ENCODE measurements at places on chromosomes 1 and 21.

GRCh38 chr1:222926566-222926965 lies 111.7 kb downstream of the DISP1 start:
- peak; percentile 45 for DNase-seq

DNA sequence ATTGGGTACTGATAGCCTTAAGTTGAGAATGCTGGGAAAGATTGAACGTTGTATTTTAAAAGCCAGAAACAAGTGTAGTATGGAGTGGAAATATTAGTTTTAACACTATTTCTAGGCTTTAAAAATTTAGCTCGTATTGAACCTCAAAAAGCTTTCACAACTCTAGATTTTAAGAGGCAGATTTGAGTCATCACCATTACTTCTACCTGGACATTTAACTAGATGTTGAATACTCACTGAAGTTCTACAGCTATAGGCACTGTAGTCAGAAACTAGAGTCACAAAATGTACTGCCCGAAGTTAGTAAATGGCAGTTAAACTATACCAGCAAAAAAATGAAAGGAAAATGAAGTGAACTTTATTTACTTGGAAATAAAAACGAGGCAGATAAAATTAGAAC lies 96.5 kb downstream of the NEK7 start:
- no peak for DNase-seq

DNA sequence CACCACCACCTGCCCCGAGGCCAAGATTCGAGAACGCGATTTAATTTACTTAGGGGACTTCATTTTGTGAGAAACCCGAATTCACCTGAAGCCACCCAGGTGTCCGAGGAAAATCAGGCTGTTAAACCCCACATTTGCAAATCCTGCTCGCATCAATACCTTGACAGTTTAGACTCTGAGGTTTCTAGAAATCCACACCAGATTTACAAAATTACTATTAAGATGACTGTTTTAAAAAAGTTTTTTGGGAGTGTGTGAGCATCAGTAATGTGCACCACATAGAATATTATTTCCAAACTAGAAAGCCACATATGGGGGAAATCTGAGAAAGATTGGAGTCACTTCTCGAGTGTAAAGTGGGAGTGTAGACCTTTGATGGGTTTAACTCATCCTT lies 685 bp downstream of the RIMKLA start:
- DNase-seq, result no peak

DNA sequence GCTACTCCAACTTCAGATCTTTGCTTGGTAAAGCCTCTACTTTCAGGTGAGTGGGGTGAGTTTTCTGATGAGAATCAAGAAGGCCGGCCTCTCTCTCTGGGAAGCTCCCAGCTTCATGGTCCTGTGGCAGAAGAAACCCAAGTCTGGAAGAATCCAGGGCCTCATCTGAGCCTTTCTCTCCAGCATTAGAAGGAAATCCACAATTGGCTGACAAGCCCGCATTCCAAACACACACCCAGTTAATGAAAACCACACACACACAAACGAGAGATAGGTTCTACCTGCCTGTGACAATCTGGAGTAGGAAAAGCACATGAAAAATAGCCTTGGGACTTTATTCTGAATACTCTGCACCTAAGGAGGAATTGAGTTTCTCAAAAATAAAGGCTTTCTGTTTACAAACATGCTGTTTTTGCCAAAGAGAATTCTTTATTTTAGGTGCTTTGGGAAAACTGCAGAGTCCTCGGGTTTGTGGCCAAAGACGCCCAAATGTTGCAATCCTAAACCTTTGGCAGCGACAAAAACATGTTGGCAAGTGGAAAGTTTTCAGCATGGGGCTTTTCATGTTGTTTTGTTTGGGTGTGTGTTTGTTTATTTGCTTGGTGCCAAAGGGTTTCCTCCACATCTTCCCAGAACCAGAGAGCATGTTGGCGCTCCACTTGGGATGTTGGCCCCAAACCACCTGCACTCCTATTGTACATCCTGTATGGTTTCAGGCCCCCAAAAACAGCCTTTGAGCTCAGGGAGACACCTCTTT lies 216.2 kb downstream of the SETD4 start:
- DNase-seq, result no peak

DNA sequence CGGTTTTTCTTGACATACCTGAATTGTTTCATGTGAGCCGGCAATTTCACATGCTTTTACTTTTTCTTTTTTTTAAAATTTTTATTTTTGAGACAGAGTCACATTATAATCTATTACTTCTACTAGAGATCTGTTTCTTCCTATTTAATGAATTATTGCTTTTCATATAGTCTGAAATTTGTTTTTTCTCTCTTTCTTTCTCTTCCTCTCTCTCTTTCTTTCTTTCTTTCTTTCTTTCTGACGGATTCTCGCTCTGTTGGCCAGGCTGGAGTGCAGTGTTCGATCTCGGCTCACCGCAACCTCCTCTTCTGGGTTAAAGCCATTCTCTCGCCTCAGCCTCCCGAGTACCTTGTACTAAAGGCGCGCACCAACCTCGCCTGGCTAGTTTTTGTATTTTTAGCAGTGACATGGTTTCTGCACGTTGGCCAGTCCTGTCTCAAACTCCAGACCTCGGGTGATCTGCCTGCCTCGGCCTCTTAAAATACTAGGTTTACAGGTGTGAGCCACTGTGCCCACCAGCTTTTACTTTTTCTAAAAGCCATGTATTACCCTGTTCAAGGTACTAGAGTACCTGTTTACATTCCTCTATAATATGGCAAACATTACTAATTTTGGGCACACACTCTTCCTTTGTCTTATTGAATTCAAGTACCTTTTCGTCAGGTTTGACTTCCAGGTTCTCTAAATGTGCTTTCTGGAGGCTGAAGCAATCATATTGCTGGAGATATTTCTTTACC lies 86.5 kb upstream of the RHOU start:
- no peak for DNase-seq

DNA sequence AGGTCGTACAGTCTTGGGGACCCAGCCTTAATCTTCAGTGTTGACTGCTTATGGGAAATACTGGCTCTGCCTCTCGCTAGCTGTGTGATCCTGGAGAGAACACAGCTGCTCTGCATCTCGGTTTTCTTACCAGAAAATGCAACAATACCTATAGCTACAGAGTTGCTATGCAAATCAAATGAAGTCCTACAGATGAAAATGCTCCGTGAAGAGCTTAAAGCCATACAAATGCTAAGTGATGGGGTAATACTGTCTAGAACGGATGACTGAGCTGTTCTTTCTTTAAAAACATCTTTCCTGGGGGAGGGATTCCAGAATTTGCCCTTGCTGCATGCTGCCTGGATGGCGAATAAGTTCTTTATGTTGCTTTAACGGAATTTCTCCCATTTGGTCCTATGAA lies 132.0 kb downstream of the ZBTB18 start:
- DNase-seq, result no peak

- no peak for DNase-seq
Measured at GRCh38 chr21:39483917-39484316, 32.1 kb downstream of the SH3BGR start.

DNA sequence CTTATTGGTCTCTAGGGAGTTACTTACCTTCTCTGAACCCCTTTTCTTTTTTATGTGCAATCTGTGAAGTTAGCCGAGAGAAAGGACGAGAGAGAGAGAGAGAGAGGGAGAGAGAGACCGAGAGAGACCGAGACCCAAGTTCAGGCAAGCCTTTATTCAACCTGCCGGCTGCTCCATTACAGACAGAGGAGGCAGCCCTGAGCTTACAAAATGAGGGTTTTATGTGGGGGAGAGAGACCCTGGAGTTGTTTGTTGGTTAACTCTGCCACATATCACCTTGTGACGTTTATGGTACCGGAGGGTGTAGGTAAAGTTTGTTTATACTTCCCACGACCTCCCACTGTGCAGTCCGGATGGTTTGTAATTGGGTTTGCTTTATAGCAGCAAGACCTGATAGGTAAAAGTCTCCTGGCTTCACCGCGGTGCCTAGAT lies 1.5 kb upstream of the MCOLN3 start:
- no peak for DNase-seq

DNA sequence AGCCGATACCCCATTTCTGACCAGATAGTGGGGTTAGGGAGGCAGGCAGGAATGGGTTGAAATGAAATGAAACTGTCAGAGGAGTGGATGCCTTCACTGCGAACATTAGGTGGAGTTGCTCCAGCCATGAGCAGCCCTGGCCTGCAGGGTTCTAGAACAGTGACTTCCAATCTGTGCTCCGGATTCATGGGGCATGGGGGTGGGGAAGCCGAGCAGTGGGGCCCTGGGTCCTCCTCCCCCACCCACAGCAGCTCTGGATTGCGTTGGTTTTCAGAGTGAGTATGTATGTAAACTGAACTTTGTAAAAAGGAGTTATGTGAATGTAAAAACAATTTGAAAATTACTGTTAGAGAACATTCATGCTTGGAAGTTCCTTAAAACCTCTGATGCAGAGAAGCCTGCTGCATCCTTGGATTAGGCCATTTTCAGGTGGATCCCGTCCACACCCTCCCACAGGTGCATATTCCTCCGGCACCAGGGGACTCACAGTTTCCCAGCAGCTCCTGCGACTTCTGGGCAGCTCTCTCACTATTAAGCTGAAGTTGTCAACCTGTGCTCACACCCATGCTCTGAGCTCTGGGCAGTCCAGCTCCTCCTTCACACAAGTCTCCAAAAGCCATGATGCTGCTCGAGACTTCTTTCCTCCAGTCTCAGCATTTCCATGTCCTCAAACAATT lies 54.4 kb upstream of the EDN2 start:
- no peak for DNase-seq

DNA sequence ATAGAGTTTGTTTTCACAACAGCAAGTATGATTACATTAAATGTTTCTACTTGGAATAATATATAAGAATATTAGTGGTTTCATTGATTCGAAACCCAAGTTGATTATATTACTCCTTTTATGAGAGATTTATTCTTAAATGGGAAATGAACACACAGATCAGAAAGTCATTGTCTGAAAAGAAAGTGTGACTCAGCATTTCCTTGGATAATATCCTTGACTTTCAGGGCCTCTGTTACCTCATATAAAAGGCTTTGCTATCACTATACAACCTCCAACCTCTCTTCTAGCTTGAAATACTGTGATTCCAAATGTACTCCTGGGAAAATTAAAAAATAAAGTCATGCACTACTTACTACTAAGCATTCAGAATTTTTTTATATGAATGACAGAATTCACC lies 295.3 kb upstream of the LYPLAL1 start:
- no peak for DNase-seq

GRCh38 chr21:42151148-42151947 lies 67.6 kb upstream of the ABCG1 start:
- DNase-seq, result no peak

DNA sequence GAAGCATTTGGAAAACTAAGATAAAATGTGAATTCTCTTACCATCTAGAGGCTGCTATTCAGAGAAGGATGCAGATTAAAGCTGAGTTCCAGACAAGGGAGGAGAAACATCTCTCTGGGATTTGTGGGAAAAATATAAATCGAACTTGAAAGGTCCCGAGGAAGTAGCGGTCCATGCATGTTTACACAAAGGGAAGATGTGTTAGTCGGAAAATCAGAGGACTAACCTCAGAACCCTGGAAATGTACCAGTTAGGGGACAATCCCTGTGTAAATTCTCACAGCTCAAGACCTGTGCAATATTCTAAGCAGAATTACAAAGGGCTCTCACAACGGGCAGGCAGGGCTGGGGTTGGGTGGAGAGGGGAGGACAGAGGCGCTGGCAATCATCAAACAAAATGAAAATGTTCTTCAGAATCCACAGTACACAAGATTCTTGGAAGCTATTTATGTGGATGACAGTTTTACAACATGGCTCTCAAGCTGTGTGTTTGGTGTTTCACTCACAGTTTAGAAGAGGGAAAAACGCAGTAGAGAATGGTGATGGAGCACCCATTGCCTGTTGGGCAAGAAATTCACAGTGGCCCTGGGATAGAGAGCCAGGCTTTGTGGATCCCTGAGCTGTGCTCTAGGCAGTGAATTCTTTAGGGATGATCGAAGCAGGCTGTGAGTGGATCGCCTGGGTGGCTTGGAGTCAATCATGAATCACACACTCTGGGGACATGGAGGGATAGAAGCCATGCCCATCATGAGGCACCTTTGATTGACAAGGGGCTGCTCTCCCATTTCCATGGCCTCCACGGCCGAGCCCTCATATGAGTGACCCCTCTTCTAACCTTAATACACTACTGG lies 47.6 kb downstream of the KCNJ6 start:
- DNase-seq, result no peak

DNA sequence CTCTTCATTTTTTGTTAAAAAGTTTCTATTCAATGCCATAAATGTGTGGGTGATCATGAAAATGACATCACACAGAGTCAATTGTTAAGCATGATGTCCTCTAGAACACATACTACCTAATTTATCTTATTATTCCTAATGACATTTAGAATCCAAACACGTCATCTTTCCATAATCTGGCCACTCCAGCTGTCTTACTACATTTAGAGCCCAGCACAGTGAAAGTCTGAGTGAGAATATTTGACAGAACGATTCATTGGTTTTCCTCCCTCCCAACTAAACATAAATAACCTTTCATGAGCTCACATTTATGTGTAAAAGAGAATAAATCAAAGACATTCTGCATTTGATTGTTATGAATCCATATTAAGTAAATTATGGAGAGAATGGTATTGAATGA lies 160.7 kb downstream of the OLFM3 start:
- DNase-seq, result no peak

DNA sequence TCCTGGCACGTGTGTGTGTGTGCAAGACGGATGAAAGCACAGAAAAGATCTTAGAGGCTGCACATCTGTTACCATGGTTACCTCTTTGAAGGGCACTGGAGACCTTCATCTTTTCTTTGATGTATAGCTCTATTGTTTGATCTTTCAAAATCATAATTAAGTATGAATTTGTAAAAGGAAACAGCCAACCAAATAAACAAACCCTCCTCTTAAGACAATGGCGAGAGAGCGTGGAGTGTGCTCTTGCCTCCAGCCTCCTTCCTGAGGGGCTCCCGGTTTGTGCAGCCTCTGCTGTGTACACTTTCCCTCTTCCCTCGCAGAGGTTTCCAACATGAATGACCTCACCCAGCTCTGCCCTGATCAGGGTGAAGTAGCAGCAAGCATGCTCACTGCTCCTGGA lies 27.9 kb downstream of the CACNA1S start:
- no peak for DNase-seq

DNA sequence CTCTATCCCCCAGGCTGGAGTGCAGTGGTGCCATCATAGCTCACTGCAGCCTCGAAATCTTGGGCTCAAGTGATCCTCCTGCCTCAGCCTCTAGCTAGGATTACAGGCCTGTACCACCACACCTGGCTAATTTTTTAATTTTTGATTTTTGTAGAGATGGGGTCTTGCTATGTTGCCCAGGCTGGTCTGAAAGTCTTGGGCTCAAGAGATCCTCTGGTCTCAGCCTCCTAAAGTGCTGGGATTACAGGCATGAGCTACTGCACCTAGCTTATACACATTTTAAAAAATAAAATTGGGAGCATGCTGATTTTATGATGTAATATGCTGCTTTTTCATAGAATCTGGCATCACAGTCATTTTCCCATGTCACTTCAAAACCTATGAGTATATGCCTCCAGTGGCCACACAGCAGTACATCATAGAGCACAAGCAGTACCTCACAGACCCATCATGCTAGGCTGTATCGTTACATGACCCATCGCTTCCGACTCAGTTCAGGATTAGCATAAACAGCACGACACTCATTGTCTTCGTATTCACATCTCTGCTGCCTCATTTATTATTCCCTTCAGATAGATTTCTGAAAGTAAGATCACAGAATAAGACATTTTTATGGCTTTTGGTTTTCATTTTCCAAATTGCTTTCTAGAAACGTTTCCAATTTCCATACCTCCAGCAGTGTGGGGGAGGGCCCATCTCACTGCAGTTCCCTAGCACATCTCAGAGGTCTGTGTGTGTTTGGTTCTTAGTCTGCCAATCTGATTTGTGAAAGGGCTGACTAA lies 35.9 kb upstream of the CCSAP start:
- DNase-seq, result no peak

- DNase-seq, result no peak
Measured at GRCh38 chr1:236808005-236808404, 12.9 kb downstream of the MTR start.

GRCh38 chr1:67713057-67713846 lies 28.3 kb downstream of the GADD45A start:
- peak; percentile 37 for DNase-seq

Measured in AG04450 (cell line).